Brain (organoid and tissue), 16 donors: ENCODE measurements at places on chromosomes 11 and 22.

DNA sequence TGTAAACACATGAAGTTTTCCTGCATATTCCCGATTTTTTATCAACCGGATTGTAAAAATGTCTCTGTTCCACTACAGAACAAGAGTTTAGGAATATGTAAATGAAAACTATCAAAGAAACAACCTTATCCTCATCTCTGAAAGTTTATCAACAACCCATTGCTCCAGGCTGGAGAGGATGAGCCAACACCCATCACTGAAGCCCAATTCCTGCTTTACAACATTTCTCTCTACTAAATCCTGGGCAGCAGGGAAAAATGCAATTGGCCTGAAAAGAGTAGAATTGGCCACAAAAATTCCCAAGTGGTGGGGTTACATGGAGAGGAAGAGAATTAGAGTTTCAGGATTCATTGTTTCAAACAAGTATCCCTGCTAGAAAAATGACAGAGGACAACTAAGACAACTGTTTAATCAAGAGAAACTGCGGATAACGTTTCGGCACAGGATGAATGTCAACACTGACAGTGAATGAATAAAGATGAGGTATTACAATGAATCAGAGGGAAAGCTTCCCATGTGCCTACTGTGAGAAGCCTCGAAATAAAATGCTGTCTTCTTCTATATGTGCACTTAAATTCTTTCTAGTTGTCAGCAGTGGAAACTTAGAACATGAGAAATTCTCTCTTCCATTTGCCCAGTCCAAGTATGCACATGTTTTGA lies 317.3 kb upstream of the ANO3 start:
- DNase-seq = no peak

- no peak for DNase-seq
These were observed 48.5 kb upstream of the SOX6 start for GRCh38 chr11:16404781-16405285.

GRCh38 chr11:70810133-70810532 lies 411.8 kb downstream of the CTTN start:
- DNase-seq = no peak

DNA sequence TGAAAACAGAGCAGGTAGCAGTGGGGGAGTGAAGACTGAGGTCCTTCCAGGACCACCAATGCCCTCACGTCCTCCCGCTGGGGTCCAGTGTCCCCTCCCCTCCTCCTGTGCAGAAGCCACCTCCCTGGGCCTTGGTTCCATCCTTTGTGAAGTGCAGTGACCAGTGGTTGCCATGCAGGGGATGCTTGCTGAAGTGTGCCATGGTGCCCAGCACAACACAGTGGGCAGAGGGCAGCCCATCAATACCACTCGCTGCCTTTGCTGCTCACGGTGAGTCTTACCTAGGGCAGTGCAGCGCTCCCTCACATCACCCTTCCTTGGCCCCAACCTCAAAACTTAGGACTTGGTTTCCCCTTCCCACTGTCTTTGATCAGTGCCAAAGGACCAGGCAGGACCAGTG lies 12.9 kb downstream of the MYEOV start:
- no peak for DNase-seq

GRCh38 chr11:78037825-78038620 lies 14.9 kb upstream of the KCTD14 start:
- no peak for DNase-seq

DNA sequence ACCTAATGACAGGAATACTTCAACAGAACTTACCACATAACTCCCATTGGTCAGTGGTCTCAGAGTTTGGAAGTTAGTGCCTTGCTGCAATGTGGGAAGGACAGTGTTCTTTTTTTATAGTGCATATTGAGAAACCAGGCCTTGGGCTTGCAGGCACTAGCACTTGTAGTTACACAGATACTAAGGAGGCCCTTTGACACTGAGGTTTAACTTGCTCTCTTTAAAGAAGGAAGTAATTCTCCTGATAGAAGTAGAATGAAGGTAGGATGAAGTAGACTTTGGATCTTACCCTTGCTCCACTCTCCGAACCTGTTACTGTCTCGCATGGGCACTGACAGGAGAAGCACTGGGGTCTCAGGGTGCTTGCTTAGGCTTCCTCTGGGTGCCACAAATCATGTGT lies 31.0 kb upstream of the ST14 start:
- DNase-seq = no peak

- no peak for DNase-seq
These were observed 25.7 kb downstream of the TTC12 start for GRCh38 chr11:113339929-113340589.

DNA sequence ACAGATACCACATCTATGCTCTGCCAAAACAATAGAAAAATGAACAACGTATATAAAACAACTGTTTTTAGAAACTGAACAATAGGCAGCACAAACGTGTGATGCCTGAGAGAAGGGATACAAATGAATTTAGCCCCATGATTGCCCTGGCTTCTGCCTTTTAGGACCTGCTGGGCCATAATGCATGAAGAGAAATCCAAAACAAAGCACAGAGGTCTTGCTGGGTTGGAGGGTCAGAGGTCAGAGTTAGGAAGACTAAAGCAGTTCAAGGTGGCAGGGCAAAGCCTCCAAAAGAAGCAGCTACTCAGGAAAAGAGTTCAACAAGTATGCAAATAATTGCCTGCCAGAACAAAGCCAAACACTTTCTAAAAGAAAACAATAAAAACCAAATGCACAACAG lies 138.5 kb downstream of the TTC28 start:
- no peak for DNase-seq

- DNase-seq = no peak
These were observed 99.3 kb upstream of the FSHB start for GRCh38 chr11:30131535-30131934.

- DNase-seq = no peak
These were observed 13.6 kb downstream of the ADM start for GRCh38 chr11:10318527-10318802.

DNA sequence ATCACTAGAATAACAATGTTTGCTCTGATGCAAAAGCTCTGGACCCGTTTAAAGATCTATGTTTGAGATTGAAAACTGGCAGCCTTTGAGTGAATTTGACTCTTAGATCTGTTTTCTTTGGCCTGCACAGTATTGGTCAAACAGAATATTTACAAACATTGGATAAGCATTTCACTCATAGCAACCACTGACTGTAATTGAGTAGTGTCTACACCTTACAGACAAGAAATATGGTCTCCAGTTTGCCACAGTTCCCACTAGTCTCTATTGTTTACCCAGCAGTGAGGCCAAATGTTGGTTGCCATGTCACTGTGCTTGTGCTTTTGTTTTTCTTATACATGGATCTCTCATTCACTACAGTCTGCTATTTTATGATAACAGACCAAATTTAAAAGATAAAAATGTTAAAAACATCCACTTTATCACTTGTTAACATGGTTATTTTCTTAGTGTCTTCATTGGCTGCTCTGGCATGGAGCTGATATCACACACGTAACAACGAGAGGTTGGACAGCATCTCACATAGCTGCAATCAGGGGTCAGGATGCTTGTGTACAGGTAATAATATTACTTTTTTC lies 12.2 kb downstream of the ANKRD42 start:
- no peak for DNase-seq

- no peak for DNase-seq
These were observed 55.8 kb upstream of the RRAS2 start for GRCh38 chr11:14414470-14415461.

DNA sequence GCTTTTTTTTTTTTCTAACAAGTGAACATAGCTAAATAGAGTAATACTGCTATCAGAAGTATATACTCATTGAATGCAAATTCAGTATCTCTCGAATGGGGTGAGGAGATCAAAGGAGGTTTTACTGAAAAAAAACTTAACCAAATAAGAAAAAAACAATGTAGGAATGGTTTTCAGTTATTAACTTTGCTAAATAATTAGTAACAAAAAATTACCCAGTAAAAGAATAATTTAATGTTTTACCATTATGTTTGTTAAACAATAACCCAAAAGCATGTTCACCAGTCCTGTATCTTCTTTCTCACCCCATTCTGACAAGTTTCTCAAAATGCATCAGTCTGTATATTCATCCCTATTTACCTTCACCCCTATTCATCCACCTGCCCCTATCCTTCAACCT lies 22.6 kb upstream of the CTSC start:
- DNase-seq = no peak

GRCh38 chr11:78282821-78283220 lies 94.1 kb downstream of the USP35 start:
- DNase-seq = no peak

GRCh38 chr11:133918608-133919260 lies 38.0 kb downstream of the IGSF9B start:
- DNase-seq = no peak

- no peak for DNase-seq
These were observed 28.8 kb downstream of the SLN start for GRCh38 chr11:107683061-107683460.

GRCh38 chr11:44029507-44029845 lies 18.3 kb upstream of the ACCSL start:
- no peak for DNase-seq

GRCh38 chr11:47438721-47439120 lies 10.2 kb downstream of the RAPSN start:
- no peak for DNase-seq

DNA sequence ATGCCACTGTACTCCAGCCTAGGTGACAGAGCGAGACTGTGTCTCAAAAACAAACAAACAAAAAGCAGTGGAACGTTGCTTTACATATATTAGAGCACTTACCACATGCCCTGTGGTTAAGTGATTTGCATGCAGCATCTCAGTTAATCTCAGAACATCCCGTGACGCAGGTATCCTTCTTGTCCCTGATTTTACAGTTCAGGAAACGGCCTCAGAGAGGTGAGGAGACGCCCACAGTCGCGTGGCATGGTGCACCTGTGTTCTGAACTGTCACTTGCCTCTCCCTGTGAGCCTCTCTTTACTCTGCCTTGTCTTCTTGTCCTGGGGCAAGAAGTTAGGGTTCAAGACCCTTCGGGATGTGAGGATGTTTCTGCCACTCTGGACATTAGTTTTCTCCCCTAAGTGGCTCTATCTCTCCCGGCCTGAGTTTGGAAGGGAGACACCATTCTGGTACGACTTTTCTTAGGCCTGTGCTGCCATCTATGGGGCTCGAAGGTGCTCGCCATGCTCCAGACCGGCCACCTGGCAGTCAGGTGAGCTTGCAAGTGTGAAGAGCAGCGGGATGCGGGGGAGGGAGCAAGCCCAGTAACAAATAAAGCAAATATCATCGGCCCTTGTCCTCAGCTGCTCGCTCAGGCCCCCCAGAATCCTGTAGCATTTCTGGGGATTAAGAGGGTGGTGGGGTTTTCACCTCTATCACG lies 25.6 kb downstream of the YWHAH start:
- DNase-seq = peak; percentile 90

DNA sequence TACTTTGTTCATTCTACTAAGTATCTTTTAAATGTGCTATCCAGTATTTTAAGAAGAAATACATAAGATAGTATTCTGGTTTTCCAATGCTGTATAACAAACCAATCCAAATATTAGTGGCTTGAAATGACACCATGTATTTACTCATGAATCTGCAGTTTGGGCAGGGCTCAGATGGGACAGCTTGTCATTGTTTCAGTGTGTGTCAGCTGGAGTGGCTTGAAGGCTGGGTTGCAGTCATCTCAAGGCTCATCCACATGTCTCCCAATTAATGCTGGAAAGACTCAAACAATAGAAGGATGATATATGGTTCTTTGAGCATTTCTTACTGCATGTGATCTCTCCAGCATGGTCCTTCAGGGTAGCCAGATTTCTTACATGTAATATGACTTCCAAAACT lies 146.2 kb downstream of the ARHGAP42 start:
- DNase-seq = no peak

DNA sequence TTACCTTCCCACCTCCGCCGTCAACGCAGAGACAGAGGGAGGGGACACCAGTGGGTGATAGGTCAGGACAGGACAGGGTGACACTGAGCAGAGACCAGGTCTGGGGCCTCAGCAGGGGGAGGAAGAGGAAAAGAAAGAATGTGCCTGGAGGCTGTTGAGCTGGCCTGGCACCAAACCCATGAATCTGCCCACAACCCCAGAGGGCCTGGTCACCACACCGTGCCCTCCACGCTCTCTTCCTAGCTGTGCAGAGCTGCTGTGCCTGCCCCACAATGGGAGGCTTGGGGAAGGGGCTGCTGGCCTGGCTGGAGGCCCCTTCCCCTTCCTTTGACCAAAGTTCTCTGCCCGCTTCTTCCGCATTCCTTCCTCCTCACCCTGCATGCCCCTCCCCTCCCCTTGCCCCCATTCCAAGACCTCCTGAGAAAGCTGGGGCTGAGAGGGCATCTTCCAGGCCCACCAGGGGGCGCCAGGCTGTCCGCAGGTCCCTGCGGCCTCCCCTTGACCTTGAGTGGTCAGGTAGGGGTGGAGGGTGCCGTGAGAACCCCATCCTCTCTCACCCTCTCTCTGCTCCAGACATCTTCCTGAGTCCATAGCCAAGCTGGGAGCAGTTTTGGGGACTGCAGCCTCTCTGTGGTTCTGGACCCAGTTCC lies 11.0 kb upstream of the CACNA1I start:
- no peak for DNase-seq

- no peak for DNase-seq
These were observed 242.8 kb downstream of the LUZP2 start for GRCh38 chr11:24739637-24740036.

GRCh38 chr11:69603111-69603836 lies 37.7 kb upstream of the CCND1 start:
- DNase-seq = no peak

DNA sequence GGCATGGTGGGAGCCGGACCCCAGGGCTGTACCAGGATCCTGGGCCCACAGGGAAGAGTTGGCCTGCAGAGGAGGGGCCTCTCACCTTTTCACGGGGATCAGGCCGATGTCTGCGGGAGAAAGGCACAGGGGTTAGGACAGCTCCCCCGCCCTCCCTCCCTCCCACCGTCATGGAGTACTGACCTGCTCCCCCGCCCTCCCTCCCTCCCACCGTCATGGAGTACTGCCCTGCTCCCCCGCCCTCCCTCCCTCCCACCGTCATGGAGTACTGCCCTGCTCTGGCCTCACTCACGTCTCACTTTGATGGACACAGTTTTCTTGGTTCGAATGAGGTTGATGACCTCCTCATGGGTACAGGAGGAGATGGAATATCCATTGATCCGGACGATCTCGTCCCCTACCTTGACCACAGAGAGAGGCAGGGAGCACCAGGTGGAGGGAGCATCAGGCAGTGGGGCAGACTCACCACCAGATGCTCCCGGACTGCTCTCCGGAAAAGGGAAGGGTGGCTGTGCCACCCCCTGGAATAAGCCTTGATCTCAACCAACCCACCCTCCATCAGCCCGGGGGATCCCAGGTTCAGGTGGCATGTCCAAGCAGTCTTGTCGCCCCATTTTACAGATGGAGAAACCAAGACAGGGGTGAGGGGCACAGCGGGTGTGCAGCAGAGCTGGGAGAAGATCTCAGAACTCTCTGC lies 17.1 kb downstream of the USH1C start:
- DNase-seq = no peak

GRCh38 chr11:87712802-87713202 lies 462.4 kb downstream of the RAB38 start:
- no peak for DNase-seq
